ENCODE measurements at places on chromosomes 1 and 21.
A peak's percentile ranks its signal among the peaks of the same experiment; 100 is the strongest.

DNA sequence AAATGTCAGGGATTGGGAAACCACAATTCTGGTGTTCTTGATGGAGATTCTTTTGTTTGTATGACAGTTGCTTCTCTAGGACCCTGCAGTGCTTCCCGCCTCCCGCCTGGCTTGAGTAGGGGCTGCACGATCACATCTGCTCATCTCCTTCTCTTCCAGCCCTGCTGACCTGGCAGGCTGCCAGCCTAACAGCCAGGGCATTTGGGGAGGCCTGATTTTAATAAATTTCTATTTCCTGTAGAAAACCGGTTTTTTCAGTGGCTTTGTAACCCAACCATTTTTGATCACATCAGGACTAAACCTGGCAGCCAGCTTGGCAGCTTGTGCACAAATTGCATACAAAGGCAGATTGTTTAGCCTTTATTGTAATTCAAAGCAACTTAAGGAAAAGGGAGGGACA lies 78.9 kb downstream of the UBE2U start:
- DNase-seq, result peak; percentile 21

DNA sequence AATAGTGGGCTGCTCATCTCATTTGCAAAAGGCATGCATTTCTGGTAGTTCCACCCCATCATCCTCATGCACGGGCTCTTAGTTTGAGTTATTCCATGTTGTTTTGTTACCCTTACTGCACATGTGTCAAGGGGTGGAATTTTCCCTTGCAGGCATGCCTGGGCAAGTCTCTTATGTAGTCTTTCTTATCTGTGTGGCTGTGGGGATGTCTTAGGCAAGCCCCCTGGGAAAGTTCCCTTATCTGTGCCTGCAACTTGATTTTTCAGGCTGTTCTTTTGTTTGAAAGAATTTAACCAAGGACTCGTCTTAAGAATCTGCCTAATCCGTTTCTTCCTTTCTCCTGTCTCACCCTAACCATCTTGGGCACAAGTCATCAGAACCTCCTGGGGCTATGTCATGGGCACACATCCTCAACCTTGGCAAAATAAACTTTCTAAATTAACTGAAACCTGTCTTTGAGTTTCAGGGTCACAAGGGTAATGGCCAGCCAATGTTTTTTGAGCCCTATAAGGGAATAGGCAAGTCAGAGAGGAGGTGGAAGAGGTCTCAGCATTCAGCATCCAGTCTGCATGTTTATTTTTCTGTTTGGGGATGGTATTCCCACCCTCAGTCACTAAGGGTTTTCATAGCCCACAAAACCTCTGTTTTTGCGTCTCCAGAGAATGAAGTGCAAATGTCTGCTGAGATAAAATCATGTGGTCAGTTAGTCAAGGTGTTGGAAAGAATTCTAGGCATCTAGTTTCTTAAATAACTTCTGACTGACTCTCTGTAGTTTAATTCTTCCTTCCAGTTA lies 579.7 kb downstream of the PLA2G4A start:
- DNase-seq, result no peak

DNA sequence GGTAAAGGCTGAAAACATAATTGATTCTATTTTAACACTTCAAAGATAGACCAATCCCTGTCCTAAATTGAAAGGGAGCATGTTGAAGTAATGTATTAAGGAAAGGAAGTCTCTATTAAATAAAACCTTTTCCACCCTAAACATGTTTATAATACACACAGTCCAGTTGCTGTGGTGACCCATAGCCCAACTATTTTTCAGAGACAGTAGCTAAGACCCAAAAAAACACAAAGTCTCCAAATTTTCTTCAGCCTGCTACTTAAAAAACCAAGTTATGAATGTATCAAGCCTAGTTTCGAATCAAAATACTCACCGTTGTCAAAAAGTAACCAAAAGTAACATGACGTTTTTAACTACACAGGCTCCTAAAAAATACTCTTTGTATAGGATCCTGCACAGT lies 1.6 kb downstream of the ELK4 start:
- DNase-seq, result peak; percentile 45

GRCh38 chr1:30362603-30362990 lies 360.8 kb downstream of the MATN1 start:
- DNase-seq, result no peak

GRCh38 chr21:40636026-40636425 lies 210.9 kb downstream of the DSCAM start:
- no peak for DNase-seq

GRCh38 chr1:55483523-55483922 lies 268.4 kb upstream of the USP24 start:
- no peak for DNase-seq

DNA sequence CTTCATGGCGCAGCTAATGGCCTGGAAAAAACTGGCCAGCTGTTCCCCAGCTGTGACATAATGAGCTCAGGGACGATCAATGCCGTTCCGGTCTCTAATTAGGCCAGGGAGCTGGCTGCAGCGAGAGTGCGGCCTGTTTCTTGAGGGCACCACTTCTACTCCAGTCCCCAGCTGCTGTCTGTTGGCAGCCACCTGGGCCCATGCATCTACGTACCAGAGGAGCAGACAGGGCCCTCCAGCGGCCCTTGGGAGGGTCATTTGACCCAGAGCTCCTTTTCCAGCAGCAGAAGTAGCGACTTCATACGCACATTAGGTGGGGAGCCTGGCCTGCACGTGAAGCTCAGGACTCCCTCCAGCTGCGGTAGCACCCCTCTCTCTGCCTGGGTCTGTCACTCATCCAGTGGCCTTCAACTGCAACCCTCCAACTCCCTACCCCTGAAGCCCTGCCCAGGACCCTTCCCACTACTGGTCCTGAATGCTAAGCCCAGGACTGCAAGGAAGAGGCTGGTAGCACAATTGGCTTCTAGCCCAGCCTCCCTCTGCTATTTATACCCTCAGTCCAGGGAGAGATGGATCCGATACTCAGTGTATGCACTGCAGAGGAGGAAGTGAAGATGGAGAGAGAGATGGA lies 9.1 kb upstream of the GPR61 start:
- DNase-seq, result no peak

GRCh38 chr1:11766429-11766776 lies 4.4 kb downstream of the C1orf167 start:
- no peak for DNase-seq

GRCh38 chr1:20558191-20558590 lies 5.8 kb downstream of the FAM43B start:
- no peak for DNase-seq

DNA sequence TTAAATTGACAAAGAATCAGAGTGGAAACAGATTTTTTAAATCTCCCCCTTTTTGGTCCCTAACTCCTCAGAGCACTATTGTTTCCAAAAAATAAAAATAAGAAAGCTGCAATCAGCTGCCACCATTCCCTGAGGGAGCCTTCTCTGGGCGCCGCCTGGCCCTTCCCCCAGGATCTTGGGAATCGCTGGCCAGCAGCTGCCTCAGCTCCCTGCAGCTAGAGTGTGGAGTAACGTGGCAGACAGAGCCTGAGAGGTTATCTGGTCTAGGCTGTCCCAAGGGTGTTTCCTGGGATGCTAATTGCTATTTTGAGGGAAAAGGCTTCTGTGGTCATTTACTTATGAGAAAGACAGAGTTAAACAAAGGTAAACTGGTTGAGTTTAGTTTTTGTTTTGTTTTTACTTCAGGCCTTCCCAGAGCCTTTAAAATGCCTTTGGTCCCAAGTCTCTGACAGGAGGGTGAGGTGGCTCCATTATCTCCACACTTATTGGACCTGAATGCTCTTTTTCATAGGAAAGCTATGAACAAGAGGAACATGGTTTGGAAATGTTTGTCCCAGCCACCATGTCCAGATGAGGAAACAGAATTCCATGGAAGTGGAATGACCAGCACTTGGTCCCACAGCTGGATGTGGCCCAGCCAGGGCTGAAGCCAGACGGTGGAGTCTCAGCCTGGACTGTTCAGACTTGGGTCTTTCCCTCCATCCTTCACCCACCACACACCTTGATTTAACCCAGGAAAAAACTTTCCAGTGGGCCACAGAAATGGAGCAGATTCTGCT lies 14.1 kb upstream of the KIAA1614 start:
- no peak for DNase-seq

DNA sequence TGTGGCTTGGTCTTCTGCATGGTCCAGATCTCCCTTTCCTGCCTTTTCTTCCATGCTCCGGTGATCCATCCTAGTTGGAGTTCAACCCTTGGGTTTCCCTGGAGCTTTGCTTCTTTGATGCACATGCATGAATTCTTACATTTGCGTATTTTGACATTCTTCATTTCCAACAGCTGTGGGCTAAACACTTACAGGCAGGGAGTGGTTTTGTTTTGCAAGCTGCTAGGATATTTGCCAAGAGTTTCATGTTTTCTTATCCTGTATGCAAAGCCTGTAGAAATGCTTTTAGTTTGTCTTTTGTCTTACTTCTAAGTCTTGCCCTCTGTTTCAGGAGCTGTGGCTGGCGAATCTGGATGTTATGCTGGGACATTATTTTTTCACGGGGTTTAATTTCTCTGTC lies 90.3 kb upstream of the PAXBP1 start:
- DNase-seq, result no peak

DNA sequence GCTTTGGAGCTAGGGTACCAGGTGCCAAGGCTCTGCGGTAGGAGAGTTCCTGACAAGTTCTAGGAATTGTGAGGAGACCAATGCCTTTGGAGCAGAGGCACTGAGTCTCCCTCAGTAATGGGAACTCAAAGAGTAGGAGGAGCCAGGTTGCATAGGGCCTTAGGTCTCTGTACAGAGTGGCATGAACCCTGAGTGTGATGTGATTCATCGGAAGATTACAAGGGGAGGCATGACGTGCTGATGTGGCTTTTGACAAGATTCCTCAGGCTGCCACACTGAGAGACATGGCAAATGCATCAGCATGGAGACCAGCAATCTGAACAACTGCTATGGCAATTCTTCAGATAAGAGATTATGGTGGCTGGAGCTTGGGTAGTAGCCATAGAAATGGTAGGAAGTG lies 94.6 kb upstream of the SLC44A3 start:
- DNase-seq, result no peak

DNA sequence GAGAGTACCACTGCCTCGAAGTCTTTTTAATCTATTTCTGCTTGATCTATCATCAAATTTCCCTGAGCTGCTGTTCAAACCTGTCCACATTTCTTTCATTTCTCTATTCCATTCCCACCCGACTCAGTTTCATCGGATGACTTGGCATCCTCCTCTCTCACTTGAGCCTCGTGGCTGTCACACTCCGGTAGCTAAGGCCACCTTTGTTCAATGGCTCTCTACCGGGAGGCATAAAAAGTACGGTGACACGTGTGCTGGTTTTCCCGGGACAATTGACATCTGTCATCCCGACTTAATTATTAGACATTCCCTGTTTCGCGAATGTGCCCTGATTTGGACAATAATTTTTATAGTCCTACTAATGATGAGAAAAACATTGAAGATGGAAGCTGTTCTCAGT lies 22.6 kb downstream of the MIS18A start:
- no peak for DNase-seq

- no peak for DNase-seq
Observed at GRCh38 chr1:189662190-189662589, 815.5 kb downstream of the BRINP3 start.

- DNase-seq, result no peak
Observed at GRCh38 chr1:109877317-109877771, 33.3 kb upstream of the CSF1 start.

DNA sequence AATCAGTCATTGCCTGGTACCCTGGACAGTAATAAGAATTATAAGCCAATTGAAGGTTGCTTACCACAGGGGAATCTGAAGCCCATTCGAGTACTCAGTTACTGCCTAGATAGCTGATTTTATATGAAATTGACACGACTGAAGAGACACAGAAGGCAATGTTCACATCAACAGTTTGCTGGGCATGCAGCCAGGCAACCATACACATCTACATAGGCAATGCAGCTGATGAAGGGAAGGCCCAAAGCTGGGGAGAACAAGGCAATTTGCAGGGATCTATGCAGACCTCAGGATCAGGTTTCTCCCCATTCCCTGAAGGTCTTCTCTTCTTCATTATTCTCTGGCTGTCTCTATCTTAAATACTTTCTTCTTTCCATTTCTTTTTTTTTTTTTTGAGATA lies 448.7 kb downstream of the PTBP2 start:
- no peak for DNase-seq

DNA sequence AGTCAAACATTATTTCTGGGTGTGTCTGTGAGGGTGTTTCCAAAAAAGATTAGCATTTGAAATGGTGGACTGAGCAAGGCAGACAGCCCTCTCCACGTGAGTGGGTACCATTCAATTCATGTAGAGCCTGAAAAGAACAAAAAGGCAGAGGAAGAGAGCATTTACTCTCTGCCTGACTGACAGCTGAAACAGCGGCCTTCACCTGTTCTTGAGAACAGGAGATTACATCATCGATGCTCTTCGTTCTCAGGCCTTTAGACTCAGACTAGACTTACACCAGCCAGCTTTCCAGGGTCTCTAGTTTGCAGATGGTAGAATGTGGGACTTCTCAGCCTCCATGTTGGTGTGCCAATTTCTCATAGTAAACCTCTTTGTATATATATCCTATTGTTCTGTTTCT lies 302.3 kb downstream of the BACH1 start:
- DNase-seq, result no peak

DNA sequence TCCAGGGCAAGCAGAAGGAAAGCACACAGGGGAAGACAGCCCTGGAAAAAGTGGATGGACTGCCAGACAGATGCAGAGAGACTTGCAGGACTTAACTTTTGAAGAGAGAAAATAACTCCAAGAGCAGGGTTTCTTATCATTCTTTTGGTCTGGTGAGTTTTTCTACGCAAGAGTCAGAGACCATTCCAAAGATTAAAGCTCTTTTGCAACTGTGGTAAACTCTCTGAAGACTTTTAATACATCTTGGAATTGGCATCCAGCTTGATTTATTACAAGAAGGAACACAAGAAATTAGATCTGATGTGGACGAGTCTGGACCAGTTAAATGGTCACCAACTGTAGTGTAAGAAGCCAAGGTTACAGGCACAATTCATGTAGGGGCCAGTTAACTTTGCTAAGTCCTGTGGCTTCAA lies 153.4 kb downstream of the SIPA1L2 start:
- DNase-seq, result no peak

- DNase-seq, result peak; percentile 8
Observed at GRCh38 chr1:42815941-42816584, 859 bp upstream of the ERMAP start.

GRCh38 chr1:17350928-17351446 lies 21.0 kb upstream of the PADI6 start:
- no peak for DNase-seq

DNA sequence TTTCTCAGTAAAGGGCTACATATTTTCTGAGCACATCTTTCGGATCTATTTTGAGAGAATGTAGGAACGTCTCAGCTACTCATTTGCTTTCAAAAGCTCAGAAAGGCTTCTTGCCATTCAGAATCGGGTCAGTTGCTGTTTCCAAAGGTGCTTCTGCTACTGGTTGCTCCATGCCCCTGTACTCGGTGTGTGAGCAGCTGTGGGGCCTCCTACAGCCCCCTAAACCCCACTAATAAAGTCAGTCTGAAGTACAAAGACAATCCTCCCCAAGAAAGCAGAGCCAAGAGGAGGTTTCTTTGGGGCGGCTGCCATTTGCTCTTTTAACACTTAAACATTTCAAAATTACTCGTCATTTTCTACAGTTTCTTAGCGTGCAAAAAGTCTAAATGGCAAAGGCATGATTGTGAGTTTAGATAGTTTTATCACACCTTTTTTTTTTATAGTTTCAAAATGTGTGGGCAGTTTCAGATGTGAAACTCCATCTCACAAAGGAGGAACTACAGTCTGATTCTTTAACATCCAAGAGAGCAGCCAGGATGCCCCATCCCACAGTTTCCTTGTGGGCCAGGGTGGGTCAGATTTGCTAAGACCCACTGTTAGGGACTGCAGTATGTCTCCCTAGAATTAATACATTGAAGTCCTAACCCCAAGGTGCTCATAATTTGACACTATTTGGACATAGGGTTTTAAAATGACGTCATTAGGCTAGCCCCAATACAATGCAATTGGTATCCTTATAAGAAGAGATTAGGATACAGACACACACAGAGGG lies 4.1 kb downstream of the RUNX1 start:
- no peak for DNase-seq

- no peak for DNase-seq
Observed at GRCh38 chr1:192907545-192908243, 98.9 kb downstream of the RGS2 start.

Measured in common myeloid progenitor, CD34-positive (primary cell).